ENCODE measurements at places on chromosomes 16 and 17.

- no peak for DNase-seq
Measured at GRCh38 chr16:61814726-61815347, 221.4 kb downstream of the CDH8 start.

- DNase-seq = no peak
Measured at GRCh38 chr16:9683677-9684076, 498.6 kb downstream of the GRIN2A start.

- DNase-seq = no peak
Measured at GRCh38 chr17:34556384-34556783, 23.0 kb upstream of the TMEM132E start.

- no peak for DNase-seq
Measured at GRCh38 chr16:5560084-5560483, 462.5 kb upstream of the EEF2KMT start.

DNA sequence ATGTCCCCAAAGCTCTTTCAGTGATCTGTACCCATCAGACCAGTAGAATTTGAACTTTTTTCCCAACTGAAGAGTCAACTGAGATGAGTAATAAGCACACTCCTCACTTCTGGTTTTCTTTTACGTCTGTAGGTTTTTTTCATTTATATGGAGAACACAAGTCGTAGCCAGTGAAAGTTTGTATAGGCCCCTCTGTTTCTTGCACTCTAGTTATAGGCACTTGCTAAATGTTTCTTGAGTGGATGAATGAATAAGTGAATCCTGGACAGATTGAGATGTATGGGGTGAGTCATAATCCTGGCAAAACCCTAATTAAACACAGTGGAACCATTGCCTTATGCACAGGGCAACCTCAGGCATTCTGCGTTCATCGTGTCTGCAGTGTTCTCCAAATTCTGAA is 193.7 kb upstream of the TBX2 start:
- no peak for DNase-seq

DNA sequence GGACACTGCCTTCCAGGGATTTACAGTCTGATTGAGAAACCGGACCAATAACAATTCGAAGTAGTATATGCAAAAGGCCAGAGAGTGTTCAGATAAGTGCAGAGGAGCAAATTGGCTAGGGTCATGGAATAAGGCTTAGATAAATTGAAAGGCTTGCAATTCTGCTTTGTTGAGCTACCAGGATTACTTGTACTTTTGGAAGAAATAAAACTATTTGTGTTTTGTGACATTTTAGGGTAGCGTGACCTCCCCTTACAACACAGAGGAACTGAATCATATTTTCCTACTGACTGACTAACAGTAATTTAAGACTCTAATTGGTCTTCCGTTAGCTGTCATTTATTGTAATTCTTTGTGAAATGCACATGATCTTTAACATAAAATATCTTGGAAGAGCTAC is 104.7 kb downstream of the PITPNC1 start:
- DNase-seq = no peak

- DNase-seq = no peak
Measured at GRCh38 chr17:77535435-77535834, 394.7 kb downstream of the SEC14L1 start.

DNA sequence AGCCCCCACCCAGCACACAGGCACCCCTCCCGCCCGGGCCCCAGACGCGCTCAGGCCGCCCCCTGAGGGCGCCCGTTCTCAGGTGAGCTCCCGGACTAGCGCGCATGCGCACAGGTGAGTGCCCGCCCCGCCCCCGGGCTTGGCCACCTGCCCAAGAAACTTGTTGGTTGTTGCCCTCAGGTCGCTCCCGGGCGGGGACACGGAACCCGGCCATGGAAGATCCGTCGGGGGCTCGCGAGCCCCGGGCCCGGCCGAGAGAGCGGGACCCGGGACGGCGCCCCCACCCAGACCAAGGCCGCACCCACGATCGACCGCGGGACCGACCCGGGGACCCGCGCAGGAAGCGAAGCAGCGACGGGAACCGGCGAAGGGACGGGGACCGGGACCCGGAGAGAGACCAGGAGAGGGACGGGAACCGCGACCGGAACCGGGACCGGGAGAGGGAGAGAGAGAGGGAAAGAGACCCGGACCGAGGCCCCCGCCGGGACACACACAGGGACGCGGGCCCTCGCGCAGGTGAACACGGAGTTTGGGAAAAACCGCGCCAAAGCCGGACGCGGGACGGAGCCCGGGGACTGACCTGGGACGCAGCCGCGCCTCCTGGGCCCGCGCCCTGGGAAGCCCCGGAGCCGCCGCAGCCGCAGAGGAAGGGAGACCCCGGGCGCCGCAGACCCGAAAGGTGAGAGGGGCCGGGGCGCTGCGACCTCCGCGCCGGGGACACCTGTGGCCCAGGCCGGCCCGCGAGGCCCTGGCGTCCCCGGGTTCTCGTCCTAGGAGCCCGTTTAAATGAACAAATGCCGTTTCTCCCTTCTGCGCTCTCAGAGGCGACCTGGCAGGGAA is at the start of gene MARVELD3:
MARVELD3 (plus strand) TSS at position 167 of the 840 bp plus-strand sequence; CDS start at position 213, 46 bp downstream.
- no peak for DNase-seq

Data from NCI-H524 treated with DMSO at 0.1 percent for 48 hours (cell line).